HS-5 (cell line): ENCODE measurements at places on chromosomes 13 and 19.

- no peak for DNase-seq
Measured at GRCh38 chr13:66335626-66336025, 894.5 kb downstream of the PCDH9 start.

GRCh38 chr13:53206455-53206854 lies 177.8 kb downstream of the OLFM4 start:
- DNase-seq = no peak

GRCh38 chr13:82010780-82011179 lies 1669.9 kb upstream of the SPRY2 start:
- DNase-seq = no peak

- DNase-seq = no peak
Measured at GRCh38 chr19:33192010-33192409, 2.1 kb upstream of the LRP3 start.
